Gastrocnemius medialis (tissue), 4 donors: ENCODE measurements at places on chromosomes 1 and 21. TPM values are rescaled to one million over a fixed set of nuclear protein-coding genes. Genes with fewer than 3 reads are reported as not detected.

The THAP3 gene
- total RNA-seq, result 31.0 TPM

The RSRP1 gene
- total RNA-seq, result 43.0 TPM

The TPTE gene
- not detected for total RNA-seq

The KRTAP11-1 gene
- total RNA-seq, result not detected

The ADAMTSL4 gene
- total RNA-seq, result 5.6 TPM

The OLFM3 gene
- not detected for total RNA-seq

The DTL gene
- not detected for total RNA-seq

The CACHD1 gene
- total RNA-seq, result 3.6 TPM

The UBE2G2 gene
- total RNA-seq, result 64.2 TPM
